CD8-positive, alpha-beta memory T cell (primary cell): ENCODE measurements at places on chromosomes 13 and 19. TPM values are rescaled to one million over a fixed set of nuclear protein-coding genes. Genes with fewer than 3 reads are reported as not detected.
A peak's percentile ranks its signal among the peaks of the same experiment; 100 is the strongest.

DNA sequence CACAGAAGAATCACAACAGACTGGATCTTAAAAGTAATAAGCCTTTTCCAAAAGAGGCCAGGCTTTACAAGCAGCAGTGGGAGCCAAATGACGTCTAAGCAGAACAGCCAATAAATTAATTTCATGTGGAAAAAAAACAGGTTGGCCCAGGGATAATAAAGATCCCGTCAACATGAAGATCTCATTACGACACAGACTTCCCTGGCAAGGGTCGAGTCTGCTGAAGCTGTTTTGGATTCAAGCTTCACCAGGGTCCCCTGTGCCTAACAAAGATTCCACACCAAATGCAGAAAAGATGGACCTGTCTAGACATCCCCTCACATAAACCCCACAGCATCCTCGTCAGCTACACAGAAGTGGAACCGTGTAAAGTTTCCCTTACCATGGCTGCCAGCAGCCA is 215.1 kb upstream of the ZNF507 start:
- no peak for DNase-seq
- H3K27ac ChIP-seq, result no peak overlapping the region
- H3K27me3 ChIP-seq, result no peaks in the 10 kb centered on the region
- no peaks in the 10 kb centered on the region for H3K4me1 ChIP-seq
- no peak overlapping the region for H3K4me3 ChIP-seq

DNA sequence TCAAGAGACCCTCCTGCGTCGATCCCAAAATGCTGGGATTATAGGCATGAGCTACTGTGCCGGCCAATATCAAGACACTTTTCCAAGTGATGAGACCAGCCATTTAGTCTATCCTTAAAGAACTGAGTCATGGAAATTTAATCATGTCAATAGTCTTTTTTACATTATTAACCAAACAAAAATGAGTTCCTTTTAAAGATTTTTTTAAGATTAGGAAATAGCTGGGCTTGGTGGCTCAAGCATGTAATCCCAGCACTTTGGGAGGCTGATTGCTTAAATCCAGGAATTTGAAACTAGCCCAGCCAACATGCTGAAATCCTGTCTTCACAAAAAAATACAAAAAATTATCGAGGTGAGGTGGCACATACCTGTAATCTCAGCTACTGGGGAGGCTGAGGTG is 16.7 kb upstream of the ZNF564 start:
- DNase-seq, result no peak
- H3K36me3 ChIP-seq, result no peaks in the 10 kb centered on the region
- no peaks in the 10 kb centered on the region for H3K4me1 ChIP-seq
- no peak overlapping the region for H3K27ac ChIP-seq
- no peak overlapping the region for H3K4me3 ChIP-seq

DNA sequence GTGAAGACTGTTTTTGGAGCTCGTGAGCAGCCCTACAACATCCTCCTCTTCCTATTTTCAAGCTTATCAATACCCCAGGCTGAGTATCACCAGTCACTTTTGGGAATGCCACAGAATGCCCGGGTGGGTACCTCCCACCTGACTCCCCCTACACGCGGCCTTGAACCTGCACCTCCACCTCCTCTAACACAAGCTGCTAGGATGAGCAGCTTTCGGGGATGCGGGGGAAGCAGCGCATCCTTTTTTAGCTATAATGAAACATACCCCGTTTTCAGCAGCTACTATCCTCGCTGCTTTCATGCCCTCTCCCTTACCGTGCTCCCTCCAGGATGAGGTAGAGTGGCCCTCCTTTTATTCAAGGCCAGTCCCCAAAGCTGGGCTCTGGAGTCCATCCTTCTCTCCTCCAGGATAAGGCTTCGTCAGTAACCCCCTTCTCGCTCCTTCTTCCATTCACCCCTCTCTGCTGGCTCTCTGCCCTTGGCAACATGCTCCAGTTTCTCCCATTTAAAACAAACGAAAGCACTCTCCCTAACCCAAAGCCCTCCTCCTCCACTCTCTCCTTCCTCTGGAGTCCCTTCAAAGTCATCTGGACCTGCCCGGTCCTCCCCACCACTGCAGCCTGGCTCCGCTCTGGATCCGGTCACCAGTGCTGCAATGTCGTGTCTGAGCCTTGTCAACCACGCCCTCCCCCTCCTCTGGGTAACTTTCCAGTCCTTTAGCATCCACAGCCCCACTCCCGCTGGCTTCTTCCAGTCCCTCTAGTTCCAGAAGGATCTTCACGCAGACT is 55.3 kb downstream of the STK24 start:
- no peak for DNase-seq
- peaks cover 60% of the 10 kb centered on the region for H3K4me1 ChIP-seq
- H3K27me3 ChIP-seq, result no peaks in the 10 kb centered on the region
- no peak overlapping the region for H3K27ac ChIP-seq
- H3K36me3 ChIP-seq, result no peaks in the 10 kb centered on the region
- no peak overlapping the region for H3K4me3 ChIP-seq

GRCh38 chr13:49226613-49227012 is 6.5 kb downstream of the MLNR start:
- H3K27me3 ChIP-seq, result peaks cover 1% of the 10 kb centered on the region
- no peak overlapping the region for H3K4me3 ChIP-seq
- H3K36me3 ChIP-seq, result no peaks in the 10 kb centered on the region
- DNase-seq, result no peak
- no peak overlapping the region for H3K27ac ChIP-seq

- H3K4me1 ChIP-seq, result no peaks in the 10 kb centered on the region
- no peaks in the 10 kb centered on the region for H3K36me3 ChIP-seq
- no peak overlapping the region for H3K27ac ChIP-seq
- no peaks in the 10 kb centered on the region for H3K27me3 ChIP-seq
Observed at GRCh38 chr13:49530457-49530856, 34.7 kb downstream of the PHF11 start.

DNA sequence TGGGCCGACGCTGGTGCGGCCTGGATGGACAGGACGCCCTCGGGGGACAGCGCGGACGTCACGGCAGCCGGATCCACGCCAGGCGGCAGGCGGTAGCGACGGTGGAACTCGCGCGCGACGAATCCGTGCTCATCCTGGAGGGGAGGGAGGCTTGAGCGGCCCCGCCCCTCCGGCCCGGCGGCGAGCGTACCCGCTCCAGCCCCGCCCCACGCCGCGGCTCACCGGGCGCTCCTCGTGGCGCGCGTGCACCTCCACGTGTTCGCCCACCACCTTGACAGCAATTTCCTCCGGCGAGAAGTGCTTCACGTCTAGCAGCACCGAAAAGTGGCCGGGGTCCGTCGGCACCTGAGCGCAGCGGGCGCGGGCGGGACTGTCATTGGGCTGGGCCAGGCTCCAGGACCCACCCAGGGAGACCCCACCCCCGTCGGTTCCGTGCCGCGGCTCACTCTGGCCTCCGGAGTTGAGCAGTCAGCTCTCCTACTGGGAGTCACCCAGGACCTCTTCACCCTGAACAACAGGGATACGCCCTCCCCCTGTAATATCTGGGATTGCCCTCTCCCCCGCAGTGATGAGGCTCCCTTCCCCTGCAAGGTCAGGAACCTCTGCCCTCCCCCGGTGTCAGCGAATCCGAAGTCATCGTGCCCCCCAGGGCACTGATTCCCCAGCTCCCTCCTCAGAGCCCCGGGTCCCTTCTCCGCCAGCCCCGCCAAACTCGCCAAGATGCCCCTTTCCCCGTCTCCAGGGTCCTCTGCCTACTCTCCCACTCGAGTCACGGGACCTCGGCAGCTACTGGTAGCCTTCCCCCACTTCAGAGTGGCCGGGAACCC is 1.1 kb downstream of the HSPB6 start:
- DNase-seq, result peak; percentile 39
- H3K4me1 ChIP-seq, result peaks cover 22% of the 10 kb centered on the region
- H3K4me3 ChIP-seq, result no peak overlapping the region
- no peaks in the 10 kb centered on the region for H3K27me3 ChIP-seq

GRCh38 chr19:48926909-48927308 is 6.6 kb upstream of the DHDH start:
- no peaks in the 10 kb centered on the region for H3K36me3 ChIP-seq
- no peak overlapping the region for H3K27ac ChIP-seq
- H3K4me3 ChIP-seq, result no peak overlapping the region
- H3K4me1 ChIP-seq, result no peaks in the 10 kb centered on the region
- DNase-seq, result no peak

DNA sequence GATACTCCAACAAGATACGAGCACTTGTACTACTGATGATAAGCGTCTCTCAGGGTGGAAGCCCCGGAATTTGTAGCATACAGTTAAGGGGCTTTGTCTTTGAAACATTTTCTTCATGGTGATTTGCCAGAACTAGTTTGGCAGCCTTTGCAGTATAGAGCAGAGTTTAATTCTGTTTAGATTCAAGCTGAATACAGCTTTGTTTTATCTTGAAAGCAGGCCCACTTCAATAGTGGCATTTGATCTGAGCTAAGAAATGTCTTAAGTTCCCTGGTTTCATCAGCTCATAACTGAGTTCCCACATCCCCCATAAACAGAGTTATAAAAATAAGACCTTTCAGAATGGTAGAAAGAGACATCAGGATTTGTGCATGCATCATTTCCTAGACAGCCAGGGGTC is 125.9 kb downstream of the MIPEP start:
- H3K4me3 ChIP-seq, result no peak overlapping the region
- H3K36me3 ChIP-seq, result no peaks in the 10 kb centered on the region
- H3K27me3 ChIP-seq, result no peaks in the 10 kb centered on the region

DNA sequence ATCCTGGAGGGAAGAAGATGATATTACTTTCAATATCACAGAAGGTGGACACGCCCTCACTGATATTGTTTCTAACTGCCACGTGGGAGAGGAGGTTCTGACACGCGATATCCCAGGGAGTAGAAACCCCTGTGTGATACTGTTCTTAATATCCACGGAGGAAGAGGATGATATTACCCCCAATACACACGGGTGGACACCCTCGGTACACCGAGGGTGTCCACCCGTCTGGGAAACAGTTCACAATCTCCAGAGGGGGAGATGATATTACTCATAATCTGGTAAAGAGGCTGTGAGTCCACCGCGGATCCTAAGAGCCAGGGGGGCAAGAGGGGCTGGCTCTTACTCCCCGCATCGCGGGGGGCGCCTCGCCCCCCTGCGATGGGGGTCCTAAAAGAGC is 29.7 kb upstream of the RGCC start:
- no peaks in the 10 kb centered on the region for H3K27me3 ChIP-seq
- H3K27ac ChIP-seq, result no peak overlapping the region
- H3K4me3 ChIP-seq, result no peak overlapping the region
- DNase-seq, result no peak
- H3K4me1 ChIP-seq, result no peaks in the 10 kb centered on the region
- H3K36me3 ChIP-seq, result no peaks in the 10 kb centered on the region

DNA sequence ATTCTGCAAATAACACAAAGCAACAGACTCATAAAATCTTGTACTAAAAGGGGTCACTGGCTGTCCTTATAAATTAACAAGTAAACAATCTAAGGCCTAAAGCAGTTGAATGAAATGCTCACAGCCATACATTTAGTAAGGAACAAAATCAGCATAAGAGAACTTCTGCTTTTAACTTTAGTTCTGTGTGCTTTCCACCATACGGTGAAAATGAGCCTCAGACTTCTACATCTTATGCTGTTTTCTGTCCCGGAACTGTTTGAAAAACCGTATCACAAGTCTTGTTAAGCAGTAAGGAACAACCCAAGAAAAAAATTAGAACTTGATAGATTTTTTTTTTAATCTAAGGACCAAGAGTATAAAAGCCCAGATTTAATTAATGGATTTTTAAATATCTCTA is 549.1 kb upstream of the MIR17HG start:
- no peaks in the 10 kb centered on the region for H3K4me1 ChIP-seq
- no peaks in the 10 kb centered on the region for H3K36me3 ChIP-seq
- H3K27ac ChIP-seq, result no peak overlapping the region
- no peaks in the 10 kb centered on the region for H3K27me3 ChIP-seq
- DNase-seq, result no peak
- H3K4me3 ChIP-seq, result no peak overlapping the region

- H3K27me3 ChIP-seq, result no peaks in the 10 kb centered on the region
- no peak for DNase-seq
- no peak overlapping the region for H3K4me3 ChIP-seq
Observed at GRCh38 chr13:80189889-80190597, 150.9 kb downstream of the SPRY2 start.

- DNase-seq, result no peak
- H3K4me3 ChIP-seq, result no peak overlapping the region
- H3K4me1 ChIP-seq, result no peaks in the 10 kb centered on the region
- no peaks in the 10 kb centered on the region for H3K27me3 ChIP-seq
Observed at GRCh38 chr13:39930544-39931444, 275.3 kb downstream of the COG6 start.

GRCh38 chr13:97175041-97175440 is 47.1 kb upstream of the MBNL2 start:
- no peak overlapping the region for H3K27ac ChIP-seq
- no peak for DNase-seq
- no peaks in the 10 kb centered on the region for H3K4me1 ChIP-seq
- H3K4me3 ChIP-seq, result no peak overlapping the region

DNA sequence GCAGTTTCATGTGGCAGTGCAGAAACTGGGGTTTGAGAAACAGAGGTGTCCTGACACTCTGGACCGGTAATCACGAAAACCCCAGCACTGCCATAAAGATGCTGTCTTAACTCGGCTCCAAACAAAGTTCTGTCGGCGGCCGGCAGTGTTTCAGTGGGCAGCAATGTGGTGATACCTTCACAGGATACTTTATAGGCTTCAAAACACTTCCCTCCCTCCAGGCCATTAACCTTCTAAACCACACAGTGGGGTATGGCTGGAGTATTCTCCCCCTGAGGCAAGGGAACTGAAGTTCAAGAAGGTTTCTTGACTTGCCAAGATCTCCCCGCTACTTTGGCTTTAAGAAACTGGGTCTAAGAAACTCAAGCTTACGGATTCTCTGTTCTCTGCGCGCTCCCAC is 1.1 kb downstream of the RUBCNL start:
- H3K27ac ChIP-seq, result no peak overlapping the region
- peaks cover 15% of the 10 kb centered on the region for H3K27me3 ChIP-seq
- no peak overlapping the region for H3K4me3 ChIP-seq
- no peak for DNase-seq
- H3K36me3 ChIP-seq, result no peaks in the 10 kb centered on the region

The ZNF358 gene
- 7.6 TPM for total RNA-seq

The ZAR1L gene
- not detected for total RNA-seq

The CCDC8 gene
- total RNA-seq, result not detected

The MTUS2 gene
- not detected for total RNA-seq

The IZUMO4 gene
- total RNA-seq, result 8.9 TPM
